ENCODE measurements at places on chromosomes 16 and 17.

- no peak for DNase-seq
Observed at GRCh38 chr16:9978160-9978725, 204.0 kb downstream of the GRIN2A start.

GRCh38 chr17:74053712-74054078 is 149.8 kb upstream of the RPL38 start:
- no peak for DNase-seq

DNA sequence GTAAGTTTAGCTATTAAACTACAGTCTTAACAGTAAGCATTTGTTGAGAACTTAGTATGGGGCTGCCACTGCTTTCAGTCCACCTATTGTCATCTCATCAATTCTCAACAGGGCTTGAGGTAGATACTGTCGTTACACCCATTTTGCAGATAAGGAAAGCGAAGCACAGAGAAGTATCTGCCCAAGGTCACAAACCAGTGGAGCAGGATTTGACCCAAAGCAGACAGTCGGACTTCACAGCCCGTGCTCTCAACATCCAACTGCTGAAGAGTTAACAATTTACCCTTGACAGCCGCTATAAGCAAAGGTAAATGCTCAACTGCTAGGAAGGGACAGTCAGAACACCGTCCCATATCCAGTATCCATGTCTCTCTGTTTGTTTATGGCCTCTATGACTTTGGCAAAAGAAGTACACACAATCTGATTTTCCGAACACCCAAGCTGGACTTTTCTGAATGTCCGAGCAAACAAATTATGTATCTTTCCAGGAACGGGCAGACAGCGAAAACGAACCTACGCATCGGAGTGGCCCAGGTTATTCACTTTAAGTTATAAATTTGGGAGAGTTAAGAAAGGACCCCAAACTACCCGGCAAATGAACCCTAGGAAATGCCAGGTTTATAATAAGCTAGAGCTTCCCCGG is 1.2 kb downstream of the SIAH1 start:
- no peak for DNase-seq

- DNase-seq: no peak
Observed at GRCh38 chr16:23837553-23838308, 1.9 kb downstream of the PRKCB start.

GRCh38 chr17:7651097-7651664 is 455 bp downstream of the ATP1B2 start:
- peak; percentile 4 for DNase-seq

GRCh38 chr16:14609716-14610115 is 20.3 kb downstream of the PARN start:
- DNase-seq: no peak

DNA sequence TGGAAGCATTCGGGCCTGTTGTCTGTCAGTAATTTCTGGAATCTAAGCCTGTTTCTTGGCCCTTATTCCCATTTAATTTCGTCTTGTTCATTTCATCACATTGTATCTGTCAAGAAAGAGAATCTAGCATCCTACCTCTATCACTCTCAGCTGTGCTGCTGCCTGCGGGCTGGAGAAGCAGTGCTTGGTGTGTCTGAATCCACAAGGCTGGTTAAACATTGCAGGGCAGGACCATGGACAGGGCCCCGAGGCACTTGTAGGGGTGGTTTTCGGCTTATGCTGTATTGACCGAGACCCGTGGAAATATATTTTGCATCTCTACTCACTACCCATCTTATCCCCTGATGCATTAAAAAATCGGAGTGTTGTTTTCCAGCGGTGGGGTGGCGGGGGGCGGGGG is 3.1 kb downstream of the RAB11FIP4 start:
- DNase-seq: peak; percentile 37

GRCh38 chr17:62876673-62877405 is 68.7 kb upstream of the MARCHF10 start:
- DNase-seq: no peak

GRCh38 chr17:44847586-44847985 is at the start of gene HIGD1B:
Gene HIGD1B, plus strand, starts transcription at chr17:44847883. Its CDS starts 270 bp downstream, at chr17:44848153.
- DNase-seq: no peak

- DNase-seq: no peak
Observed at GRCh38 chr17:65564793-65565192, 3.3 kb upstream of the AXIN2 start.

GRCh38 chr16:85515830-85516397 is 97.2 kb upstream of the GSE1 start:
- no peak for DNase-seq
